ENCODE measurements at places on chromosomes 7 and 10. TPM values are rescaled to one million over a fixed set of nuclear protein-coding genes. Genes with fewer than 3 reads are reported as not detected.

The MET gene
- 3.2 TPM for total RNA-seq

The MINPP1 gene
- 32.3 TPM for total RNA-seq

The SAMD9L gene
- total RNA-seq, result 5.1 TPM

DNA sequence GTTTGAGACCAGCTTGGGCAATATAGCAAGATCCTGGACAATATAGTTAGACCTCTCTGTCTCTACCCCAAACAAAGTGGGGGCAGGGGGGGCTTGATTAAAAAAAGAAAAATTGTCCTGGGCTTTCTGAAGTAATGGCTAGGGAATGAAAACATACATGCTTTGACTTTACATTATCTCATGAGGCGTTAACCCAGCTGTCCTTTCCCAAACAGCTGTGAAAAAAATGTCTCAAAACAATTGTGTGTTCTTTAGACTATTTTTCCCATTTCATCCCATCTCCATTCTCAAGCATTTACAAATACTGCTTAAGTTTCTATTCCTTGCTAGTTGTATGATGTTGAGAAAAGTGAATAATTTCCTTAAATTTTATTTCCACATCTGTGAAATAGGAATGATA lies 27.0 kb upstream of the CDK13 start:
- no peaks in the 10 kb centered on the region for H3K27me3 ChIP-seq
- no peak for DNase-seq
- no peaks in the 10 kb centered on the region for H3K4me1 ChIP-seq
- no peak overlapping the region for H3K27ac ChIP-seq

DNA sequence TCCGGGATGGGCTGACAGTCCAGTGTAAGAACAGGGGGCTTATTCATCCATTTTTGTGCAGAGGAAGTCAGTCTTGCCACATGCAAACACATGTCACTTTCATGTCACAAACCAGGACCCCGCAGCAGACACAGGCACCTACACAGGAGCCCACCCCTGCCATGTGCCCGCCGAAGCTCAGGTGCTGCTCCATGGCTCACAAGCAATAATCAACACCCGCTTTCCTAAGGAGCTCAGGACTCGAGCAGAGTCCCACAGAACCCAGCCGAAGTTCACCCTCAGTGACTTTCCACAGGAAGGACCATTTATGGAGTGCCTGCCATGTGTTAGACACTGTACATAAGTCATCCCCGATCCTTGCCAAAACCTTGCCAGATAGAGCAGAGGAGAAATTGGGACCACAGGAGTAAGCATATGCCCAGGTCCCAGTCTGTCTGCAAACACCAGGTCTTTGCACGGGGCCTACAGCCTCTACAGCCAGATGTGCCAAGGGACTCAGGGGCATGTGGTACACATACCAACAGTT lies 99.4 kb downstream of the EBF3 start:
- no peaks in the 10 kb centered on the region for H3K36me3 ChIP-seq
- no peak for DNase-seq
- no peaks in the 10 kb centered on the region for H3K4me1 ChIP-seq
- H3K27me3 ChIP-seq, result no peaks in the 10 kb centered on the region

- no peaks in the 10 kb centered on the region for H3K27me3 ChIP-seq
- no peaks in the 10 kb centered on the region for H3K4me1 ChIP-seq
Measured at GRCh38 chr7:14752301-14752700, 150.2 kb downstream of the DGKB start.

GRCh38 chr10:67925449-67926005 lies 41.1 kb downstream of the SIRT1 start:
- H3K4me3 ChIP-seq, result no peak overlapping the region
- no peak for DNase-seq
- no peaks in the 10 kb centered on the region for H3K27me3 ChIP-seq
- H3K27ac ChIP-seq, result no peak overlapping the region
- H3K36me3 ChIP-seq, result no peaks in the 10 kb centered on the region

DNA sequence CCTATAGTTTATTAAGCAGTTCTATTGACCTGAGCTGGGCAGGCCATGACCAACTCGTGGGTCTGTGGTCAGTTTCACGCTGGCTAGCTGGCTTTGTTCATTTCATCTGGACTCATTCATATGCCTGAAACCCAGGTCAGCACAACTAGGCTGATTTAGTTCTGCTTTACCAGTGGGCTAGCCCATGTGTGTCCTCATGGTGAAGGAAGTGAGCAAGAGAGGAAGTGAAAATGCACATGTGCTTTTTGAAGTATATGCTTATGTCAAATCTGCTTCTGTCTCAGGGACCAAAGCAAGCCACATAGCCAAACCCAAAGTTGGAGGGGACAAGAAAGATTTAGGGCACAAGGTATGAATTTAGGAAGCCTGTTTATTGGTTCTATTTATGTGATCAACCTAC lies 154.5 kb downstream of the RNF133 start:
- H3K27ac ChIP-seq, result no peak overlapping the region
- H3K27me3 ChIP-seq, result no peaks in the 10 kb centered on the region
- H3K4me1 ChIP-seq, result no peaks in the 10 kb centered on the region
- no peak for DNase-seq
- H3K36me3 ChIP-seq, result no peaks in the 10 kb centered on the region

GRCh38 chr7:6430271-6430940 lies 17.3 kb downstream of the DAGLB start:
- H3K27ac ChIP-seq, result no peak overlapping the region
- H3K4me1 ChIP-seq, result no peaks in the 10 kb centered on the region
- H3K36me3 ChIP-seq, result no peaks in the 10 kb centered on the region
- no peak overlapping the region for H3K4me3 ChIP-seq
- no peak for DNase-seq
- no peaks in the 10 kb centered on the region for H3K27me3 ChIP-seq

GRCh38 chr7:153886506-153887441 lies 165.4 kb upstream of the DPP6 start:
- peak overlapping the region; percentile 51 for H3K4me3 ChIP-seq
- no peaks in the 10 kb centered on the region for H3K36me3 ChIP-seq
- H3K27ac ChIP-seq, result peak overlapping the region; percentile 75
- H3K4me1 ChIP-seq, result no peaks in the 10 kb centered on the region
